GM12892 (cell line): ENCODE measurements at places on chromosomes 7 and 10.

GRCh38 chr10:3828404-3829155 is 43.6 kb upstream of the KLF6 start:
- peak; percentile 31 for DNase-seq

DNA sequence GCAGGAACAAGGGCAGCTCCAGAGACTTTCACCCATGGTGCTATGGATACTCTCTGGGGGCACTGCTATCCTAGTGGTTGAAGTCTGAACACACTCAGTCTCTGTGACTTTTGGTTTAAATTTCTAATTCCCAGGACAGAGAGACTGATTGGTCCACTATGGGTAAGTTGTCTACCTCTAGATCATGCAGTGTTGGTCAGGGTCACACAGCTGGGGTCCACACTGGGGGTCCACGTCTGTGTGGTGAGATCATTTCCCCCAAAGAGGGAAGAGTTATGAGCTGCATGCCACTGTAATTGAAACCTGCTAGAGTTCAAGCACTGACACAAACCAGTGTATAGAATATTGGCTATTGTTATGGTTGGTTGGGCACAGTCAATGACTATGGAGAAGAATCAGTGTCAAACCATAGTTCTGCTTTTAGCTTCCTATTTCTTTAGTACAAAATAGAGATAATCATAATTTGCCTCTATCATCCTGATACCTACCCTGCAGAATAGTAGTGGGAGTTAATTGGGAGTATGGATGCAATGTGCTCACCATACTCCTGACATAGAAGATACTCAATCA is 101.6 kb downstream of the PRTFDC1 start:
- no peak for DNase-seq

GRCh38 chr10:129912986-129913695 is 50.9 kb downstream of the EBF3 start:
- no peak for DNase-seq

DNA sequence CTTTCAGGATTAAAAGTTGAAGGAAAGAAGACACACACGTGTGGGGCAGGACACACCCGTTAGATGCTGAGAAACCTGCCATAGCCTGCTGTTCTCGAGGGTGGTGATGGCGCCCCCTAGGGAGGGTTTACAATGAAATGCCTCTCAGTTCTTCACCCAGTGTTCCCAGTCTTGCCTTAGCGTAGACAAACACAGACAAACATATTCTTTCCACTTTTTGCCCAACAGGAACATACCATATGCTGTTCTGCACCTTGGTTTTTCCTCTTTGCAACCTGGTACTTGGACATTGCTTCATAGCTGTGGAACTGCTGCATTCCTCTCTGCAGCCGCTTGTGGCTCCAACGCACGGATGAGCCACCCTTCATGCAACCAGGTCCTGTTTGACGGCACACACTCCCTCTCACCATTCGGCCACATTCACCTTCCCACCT is 23.3 kb upstream of the HSPA12A start:
- no peak for DNase-seq

DNA sequence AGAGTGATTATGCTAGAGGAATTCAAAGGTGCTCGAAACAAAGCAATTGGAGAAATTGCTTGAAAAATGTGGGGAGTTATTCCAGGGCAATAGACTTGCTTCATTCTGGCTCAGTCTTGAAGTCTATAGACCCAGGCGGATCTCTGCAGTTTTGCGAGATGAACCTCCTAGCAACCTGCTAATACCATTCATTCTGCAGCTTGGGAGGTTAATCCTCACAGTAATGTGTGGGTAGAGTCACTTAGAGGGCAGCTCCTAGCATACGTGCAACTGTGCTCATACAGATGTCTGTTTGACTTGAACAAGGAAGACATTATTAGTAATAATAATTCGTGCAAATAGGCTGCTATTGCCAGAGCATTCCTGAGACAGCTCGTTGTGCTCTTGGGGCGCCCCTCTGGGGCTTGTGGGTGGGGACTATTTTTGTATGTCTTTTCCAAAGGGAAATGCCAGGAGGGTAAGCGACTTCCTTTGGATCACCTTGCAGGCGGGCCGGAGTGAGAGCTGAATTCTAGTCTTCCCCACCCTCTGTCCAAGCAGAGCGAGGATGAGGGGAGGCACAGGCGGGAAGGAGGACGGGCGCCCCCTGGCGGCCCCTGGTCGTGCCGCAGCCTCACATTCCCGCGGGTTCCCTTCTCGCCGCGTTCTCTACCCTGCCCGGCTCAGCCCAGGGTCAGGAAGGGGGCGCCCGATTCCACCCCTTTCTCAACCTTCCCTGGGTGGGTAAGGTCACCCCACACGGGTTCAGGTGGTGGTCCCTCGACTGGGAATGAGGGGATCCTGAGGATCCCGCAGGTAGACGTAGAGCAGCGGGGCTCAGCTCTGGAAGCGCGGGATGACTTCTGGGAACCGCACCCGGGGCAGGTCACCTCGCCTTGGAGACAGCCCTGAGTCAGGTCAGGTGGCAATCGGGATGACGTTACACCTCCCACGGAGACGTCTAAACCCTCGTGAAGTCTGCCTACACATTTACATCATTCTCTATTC is 241.5 kb downstream of the PHTF2 start:
- DNase-seq = peak; percentile 24

- DNase-seq = no peak
These were observed 705.7 kb upstream of the IGFBP3 start for GRCh38 chr7:46626691-46627310.

GRCh38 chr10:132845041-132845551 is 59.1 kb upstream of the NKX6-2 start:
- no peak for DNase-seq

DNA sequence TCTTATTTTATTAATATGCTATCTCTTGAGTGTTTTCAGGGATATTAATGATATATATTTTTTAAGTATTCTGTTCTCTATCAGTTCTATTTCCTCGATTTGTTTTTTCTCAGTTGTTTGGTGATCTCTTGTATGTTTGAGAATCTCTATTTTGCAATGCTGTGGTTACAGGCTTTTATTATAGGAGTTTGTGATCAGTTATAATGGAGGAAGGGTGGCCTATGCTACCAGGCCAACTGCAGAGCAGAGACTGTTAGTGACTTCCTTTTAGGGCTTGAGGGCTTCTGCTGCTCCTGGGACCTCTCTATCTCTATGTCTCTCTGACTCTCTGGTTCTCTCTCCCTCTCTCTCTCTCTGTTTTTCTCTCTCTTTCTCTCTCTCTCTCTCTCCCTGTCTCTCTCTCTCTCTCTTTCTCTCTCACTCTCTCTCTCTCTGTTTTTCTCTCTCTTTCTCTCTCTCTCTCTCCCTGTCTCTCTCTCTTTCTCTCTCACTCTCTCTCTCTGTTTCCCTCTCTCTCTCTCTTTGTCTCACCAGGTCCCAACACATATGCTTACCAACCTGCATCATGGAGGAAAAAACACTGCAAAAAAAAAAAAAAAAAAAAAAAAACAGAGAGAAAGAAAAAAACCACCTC is 69.4 kb upstream of the CAV2 start:
- DNase-seq = no peak
